Stimulated activated naive CD4-positive, alpha-beta T cell (primary cell): ENCODE measurements at places on chromosomes 4 and X.

DNA sequence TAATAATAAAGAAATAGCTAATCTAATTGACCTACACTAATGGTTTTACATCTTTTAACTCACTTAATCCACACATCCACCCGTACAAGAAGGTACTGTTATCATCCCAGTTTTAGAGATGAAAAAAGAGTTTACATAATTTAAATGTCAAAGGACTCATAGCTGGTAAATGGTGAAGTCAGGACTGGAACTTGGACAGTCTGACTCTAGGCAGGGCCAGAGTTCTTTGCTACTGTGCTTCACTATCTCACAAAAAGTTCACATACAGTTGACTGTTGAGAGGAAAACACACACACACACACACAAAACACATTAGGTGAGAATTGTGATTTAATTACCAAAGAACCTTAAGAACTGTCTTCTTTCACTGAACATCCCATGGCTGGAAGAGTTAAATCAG is 71.2 kb upstream of the PRSS48 start:
- no peak for DNase-seq

- DNase-seq, result no peak
Observed at GRCh38 chrX:17448188-17448587, 73.2 kb downstream of the NHS start.

- DNase-seq, result no peak
Observed at GRCh38 chr4:47954245-47954644, 39.9 kb upstream of the NFXL1 start.

- no peak for DNase-seq
Observed at GRCh38 chrX:10070714-10071436, 85.9 kb upstream of the CLCN4 start.

GRCh38 chr4:4582653-4583052 is 40.8 kb upstream of the STX18 start:
- DNase-seq, result no peak

GRCh38 chrX:120456973-120457372 is 12.1 kb downstream of the LAMP2 start:
- no peak for DNase-seq

DNA sequence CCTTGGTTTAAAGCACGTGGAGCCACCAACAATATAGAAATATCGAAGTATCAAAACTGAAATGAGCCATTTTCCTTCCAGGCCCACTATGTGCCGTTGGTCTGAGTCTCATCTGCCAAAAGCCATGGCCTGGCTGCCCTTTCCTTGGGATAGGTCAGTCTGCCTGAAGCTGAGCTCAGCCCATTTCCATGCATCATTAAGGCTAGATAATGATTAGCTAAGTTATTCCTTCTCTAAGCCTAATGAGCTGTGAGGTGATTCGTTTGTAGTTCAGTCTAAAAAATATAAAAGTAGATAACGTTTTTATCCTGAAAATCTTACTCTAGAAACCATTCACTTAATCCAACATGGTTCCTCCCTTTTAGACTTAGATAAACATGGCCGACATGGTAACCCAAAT is 936.2 kb upstream of the LCORL start:
- no peak for DNase-seq

- no peak for DNase-seq
Observed at GRCh38 chr4:84623661-84624060, 40.7 kb downstream of the CDS1 start.

GRCh38 chrX:133085785-133086184 is 11.1 kb downstream of the USP26 start:
- no peak for DNase-seq

DNA sequence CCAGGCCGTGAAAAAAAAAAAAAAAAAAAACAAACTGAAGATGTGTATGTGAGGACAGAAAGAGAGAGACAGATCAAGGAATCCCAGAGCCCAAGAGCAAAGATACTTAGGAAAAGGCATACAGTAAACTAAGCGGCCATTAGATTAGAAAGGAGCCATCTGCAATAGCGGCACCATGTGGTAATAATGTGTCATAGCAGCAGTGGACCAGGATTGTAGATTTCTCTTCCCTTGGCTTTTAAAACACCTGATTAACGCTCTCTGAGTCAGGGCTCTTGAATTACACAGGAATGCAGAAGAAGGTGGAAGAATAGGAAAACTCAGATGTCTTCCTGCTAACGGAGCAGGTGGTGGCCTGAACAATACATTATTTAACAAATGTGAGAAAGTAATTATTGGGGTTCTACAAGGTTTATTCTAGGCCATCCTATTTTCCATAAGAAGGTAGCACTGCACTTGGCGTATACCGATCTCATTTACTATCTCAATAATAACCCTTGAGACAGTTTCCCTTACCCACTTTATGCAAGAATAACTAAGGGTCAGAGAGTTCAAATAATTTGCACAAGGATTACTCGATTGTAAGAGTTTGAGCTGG is 182.7 kb downstream of the KCNIP4 start:
- peak; percentile 3 for DNase-seq

- no peak for DNase-seq
Observed at GRCh38 chrX:17788956-17789562, 51.8 kb downstream of the SCML1 start.

GRCh38 chr4:53195815-53196661 is 169.8 kb downstream of the SCFD2 start:
- no peak for DNase-seq

DNA sequence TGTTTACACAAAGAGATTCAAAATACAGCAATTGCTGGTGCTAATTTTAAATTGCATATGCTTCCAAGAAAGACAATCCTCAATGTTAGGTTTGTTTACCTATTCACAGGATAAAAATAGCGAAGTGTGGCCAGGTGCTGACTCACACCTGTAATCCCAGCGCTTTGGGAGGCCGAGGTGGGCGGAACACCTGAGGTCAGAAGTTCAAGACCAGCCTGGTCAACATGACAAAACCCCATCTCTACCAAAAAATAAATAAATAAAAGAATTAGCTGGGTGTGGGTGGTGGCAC is 77.7 kb downstream of the OPHN1 start:
- no peak for DNase-seq

- no peak for DNase-seq
Observed at GRCh38 chr4:167883266-167883665, 209.1 kb upstream of the ANXA10 start.

- no peak for DNase-seq
Observed at GRCh38 chr4:3711183-3712111, 54.7 kb upstream of the ADRA2C start.

- no peak for DNase-seq
Observed at GRCh38 chr4:102217775-102218355, 127.4 kb downstream of the SLC39A8 start.

GRCh38 chr4:53706422-53707032 is 115.2 kb upstream of the LNX1 start:
- no peak for DNase-seq

DNA sequence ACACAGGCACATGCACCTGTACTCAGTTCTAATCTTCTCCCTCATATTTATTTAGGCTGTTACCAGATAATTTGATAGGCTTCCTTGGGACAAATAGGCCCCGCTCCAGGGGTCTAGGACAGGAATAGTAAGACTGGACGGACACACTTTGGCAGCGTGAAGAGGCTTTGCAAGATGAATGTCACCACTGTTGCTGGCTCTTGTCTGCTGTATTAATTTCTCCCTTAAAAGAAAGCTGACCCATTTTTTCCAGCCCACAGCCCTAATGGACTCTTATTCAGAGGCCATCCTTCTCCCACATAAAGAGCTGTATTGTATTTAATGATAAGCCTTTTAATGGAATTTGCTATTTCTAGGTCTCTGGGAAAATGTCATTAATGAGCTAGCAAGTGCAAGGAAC is 18.0 kb downstream of the FAM184B start:
- no peak for DNase-seq

DNA sequence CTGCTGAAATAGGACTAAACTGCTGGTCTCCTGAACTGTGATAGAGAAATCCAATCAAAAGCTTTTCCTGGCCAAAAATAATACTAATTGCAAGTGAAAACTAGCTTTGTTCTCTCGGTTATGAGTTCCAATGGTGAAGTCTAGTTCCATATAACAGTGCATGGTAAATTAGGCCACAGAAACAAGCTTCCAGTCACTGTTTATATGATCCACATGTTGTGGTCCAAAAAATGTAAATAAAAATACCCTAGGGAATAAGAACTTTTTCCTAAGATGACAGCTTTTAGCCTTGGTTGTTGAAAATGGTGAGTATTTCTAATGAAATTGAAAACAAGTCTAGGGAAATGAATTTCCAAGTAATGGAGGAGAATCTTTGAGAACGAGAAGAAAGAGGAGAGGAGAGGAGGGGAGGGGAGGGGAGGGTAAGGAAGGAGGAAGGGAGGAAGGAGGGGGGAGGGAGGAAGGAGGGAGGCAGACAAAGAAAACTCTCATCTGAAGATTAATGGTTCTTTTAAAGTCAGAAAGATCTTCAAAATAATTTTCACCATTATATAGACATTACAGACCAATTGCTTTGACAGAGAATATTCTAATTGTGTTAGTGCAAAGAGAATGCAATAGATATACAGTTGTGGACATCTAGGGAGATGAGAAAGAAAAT is 26.1 kb downstream of the PALLD start:
- no peak for DNase-seq

GRCh38 chrX:63720293-63720692 is 64.7 kb downstream of the ARHGEF9 start:
- no peak for DNase-seq

DNA sequence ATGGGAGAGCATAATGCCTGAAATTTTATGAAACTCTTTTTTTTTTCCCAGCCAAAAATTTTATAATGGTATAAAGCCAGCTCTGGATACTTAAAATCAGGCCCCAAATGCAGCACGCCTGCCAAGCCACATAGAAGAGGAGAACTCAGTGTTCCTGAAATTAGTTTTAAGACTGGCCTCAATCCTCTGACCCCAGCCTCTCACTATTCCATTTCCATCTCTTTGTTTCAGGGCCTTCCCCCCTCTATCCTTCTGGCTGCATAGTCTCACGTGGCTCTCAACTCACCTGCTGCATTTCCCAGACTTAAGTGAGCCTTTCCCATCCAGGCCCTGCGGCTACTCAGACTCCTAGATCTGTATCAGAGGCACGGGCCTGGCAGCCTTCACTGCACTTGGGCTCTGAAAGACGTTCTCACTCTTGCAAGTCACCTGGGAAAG is 5.2 kb upstream of the CBR4 start:
- no peak for DNase-seq

DNA sequence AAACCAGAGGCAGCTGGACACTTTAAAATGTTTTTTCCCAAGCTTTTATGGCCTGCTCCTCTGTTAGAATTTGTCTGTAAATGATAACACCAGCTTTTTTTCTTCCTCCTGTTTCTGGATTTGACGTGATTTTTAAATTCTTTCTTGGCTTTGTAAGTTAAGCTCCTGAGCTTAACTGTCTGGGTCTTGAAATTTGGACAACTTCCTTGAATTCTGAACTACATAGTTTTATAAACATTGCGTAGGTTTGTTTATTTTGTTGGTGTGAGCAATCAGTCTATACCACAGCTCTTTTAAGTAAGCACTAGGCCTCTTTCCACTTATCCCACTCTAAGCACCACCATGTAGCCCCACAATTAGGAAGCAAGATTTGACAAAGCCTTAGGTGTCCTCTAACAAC is 144.4 kb upstream of the GUCY1A1 start:
- no peak for DNase-seq

- no peak for DNase-seq
Observed at GRCh38 chrX:136779346-136779781, 1.4 kb downstream of the ARHGEF6 start.

- DNase-seq, result no peak
Observed at GRCh38 chr4:89216866-89217265, 90.7 kb downstream of the GPRIN3 start.

DNA sequence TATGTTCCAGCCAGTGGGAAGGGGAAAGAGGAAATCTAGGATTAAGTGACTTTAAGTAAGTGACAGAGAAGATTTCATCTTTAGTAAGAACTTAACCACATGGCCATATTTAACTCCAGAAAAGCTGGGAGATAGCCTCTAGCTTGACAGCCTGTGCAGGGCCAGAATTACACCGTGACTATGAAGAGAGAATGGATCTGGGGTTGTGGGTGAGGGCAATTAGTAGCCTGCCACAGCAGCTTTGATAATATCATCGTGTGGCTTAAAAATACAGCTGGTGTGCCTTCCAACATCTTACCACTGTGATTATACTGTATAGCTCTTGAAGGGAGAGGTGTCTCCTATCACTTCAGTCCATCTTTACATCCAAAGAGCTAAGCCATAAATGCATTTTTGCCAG is 57.6 kb upstream of the TBC1D9 start:
- DNase-seq, result no peak

- peak; percentile 50 for DNase-seq
Observed at GRCh38 chr4:184825141-184825895, 450 bp downstream of the ACSL1 start.

GRCh38 chrX:72182924-72183323 is 1.4 kb downstream of the PIN4 start:
- no peak for DNase-seq

GRCh38 chrX:65690057-65690855 is 22.8 kb downstream of the MSN start:
- DNase-seq, result no peak

DNA sequence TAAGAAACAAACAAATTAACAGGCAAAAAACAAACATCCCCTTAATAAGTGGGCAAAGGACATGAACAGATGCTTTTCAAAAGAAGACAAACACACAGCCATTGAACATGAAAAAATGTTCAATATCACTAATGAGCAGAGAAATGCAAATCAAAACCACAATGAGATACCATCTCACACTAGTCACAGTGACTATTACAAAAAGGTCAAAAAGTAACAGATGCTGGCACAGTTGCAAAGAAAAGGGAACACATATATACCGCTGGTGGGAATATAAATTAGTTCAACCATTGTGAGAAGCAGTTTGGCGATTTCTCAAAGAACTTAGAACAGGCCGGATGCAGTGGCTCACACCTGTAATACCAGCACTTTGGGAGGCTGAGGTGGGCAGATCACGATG is 146.1 kb upstream of the NEIL3 start:
- no peak for DNase-seq

DNA sequence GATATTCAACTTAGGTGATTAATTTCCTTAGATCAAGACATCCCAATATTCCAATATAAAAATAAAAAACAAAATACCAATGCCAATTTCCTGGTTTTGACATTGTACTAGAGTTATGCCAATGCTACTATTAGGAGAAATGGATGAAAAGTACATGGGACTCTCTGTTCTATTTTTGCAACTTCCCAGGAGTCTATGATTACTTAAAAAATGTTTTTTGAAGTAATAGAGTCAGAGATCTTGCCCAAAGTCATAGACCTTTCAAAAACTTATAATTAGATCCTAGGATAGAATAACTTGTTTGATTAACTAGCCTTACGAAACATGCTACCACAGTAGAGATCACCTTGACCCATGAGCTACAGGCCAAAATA is 73.6 kb upstream of the MAOA start:
- no peak for DNase-seq

GRCh38 chr4:92231511-92231910 is 72.3 kb upstream of the GRID2 start:
- DNase-seq, result no peak
